ENCODE measurements at places on chromosomes 12 and 14.

DNA sequence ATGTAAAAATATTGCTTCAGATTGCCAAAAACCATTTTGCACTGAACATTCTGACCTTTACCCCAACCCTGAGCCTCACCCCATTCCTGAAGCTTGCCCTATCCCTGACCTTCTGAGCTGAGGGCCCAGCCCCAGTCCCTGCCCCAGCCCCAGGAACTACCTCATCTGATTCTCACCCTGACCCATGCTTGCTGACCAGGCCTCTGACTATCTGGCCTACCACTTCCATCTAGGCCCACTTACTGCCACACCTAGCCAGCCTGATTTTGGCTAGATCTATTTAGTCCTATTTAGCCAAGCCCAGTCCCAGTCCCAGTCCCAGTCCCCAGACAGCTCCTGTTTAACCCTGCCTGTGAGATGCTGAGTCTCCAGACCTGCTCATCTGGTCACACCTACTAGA lies 33.6 kb downstream of the OR10P1 start:
- DNase-seq = no peak

- DNase-seq = no peak
Measured at GRCh38 chr14:78143489-78144145, 26.6 kb upstream of the NRXN3 start.

- no peak for DNase-seq
Measured at GRCh38 chr14:36423430-36423829, 96.6 kb downstream of the NKX2-1 start.

GRCh38 chr12:28331130-28331529 lies 140.9 kb downstream of the CCDC91 start:
- DNase-seq = no peak

- DNase-seq = no peak
Measured at GRCh38 chr14:94770251-94770749, 387 bp upstream of the GSC start.

DNA sequence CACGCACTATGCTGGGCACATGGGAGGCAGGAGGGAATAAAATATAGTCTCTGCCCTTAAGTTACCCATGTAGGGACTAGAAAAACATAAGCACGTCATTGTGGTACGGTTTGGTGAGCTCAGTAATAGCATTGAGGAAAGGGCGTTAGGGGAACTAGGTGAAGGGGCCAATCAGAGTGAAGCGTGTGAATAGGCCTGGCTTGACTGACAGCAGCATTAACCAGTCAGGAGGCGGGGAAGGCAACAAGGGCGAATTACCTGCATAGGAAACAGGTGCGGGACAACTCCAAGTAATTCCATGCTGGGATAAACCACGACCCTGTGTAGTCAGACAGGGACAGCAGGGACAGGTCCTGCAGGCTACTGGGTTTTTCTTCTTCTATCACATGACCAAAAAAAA lies 107.7 kb downstream of the UNC79 start:
- no peak for DNase-seq

DNA sequence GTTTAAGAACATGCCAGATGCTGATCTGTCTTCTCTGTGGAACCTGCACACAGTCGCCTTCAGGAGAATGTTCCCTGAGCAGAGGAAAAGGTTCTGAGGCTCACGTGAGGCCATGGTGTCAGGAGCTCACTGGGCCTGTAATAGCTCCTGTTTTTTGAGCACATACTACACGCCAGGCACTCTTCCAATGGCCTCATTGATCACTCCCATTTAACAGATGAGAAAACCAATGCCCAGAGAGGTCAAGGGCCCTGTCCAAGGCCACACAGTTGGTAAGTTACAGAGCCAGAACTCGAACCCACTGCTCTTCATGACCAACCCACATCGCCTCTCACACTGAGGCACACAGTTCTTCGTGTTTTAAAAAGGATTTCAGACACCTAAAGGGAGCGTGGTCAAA lies 7.3 kb upstream of the HHIPL1 start:
- no peak for DNase-seq

DNA sequence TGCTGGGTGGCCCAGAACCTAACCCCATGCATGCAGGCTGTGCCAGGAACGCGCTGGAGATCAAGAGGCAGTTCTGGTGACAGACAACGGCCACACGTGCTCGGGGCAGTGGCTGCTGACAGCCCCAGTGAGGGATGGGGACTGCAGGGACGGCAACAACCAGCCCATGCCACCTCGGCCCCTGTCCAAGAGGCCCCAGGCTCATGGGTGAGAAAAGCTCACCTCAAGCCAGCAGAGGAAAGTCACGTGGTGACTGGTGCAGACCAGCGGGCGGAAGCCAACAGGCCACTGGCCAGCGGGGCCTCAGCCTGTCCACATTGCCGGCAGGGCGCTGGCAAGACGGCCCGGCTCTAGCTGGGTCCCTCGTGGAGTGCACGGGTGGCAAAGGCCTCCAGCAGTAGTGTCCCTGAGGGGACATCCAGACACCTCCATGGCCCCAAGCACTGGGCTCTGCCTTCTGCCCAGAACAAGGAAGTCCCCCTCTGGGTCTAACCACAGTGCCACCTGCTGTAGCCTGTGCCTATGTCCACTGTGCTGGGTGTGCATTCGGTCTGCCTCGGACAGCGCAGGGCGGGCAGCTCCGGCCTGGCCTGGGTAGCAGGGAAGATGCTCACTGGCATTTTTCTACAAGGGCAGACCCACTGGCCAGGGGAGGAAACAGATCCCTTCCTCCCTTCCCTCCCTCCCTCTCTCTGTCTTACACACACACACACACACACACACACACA lies 134.1 kb downstream of the NCOR2 start:
- no peak for DNase-seq

GRCh38 chr12:29155079-29155478 lies 6.0 kb downstream of the FAR2 start:
- no peak for DNase-seq
